ENCODE measurements at places on chromosomes 3 and 15. TPM values are rescaled to one million over a fixed set of nuclear protein-coding genes. Genes with fewer than 3 reads are reported as not detected.

Gene SLC9C1
- 0.24 TPM for total RNA-seq

Gene RASGRP1
- total RNA-seq = 2.1 TPM

Gene SOX14
- 0.21 TPM for total RNA-seq

Gene PRICKLE2
- total RNA-seq = 8.9 TPM

Gene MGLL
- 0.75 TPM for total RNA-seq

Gene KCNAB1
- total RNA-seq = 2.4 TPM

GRCh38 chr15:40372981-40373380, 9.5 kb upstream of the KNSTRN start:
- DNase-seq = no peak

GRCh38 chr3:132354916-132355702, 37.9 kb downstream of the ACP3 start:
- no peak for DNase-seq

DNA sequence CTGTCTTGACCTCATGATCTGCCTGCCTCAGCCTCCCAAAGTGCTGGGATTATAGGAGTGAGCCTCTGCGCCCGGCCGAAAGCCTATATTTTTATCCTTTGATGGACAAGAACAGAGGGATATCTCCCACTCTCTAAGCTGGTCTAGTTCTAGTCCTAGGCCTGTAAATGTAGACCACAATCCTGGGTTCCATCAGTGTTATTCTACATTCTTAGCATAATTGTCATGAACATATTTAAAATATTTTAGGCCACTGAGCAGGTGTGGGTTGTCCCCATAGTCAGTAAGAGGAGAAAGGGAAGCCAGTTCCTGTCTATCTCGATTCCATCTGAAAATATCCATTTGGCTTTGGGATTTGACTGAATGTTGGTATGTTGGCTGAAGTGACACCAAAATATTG, 118.1 kb downstream of the EBLN2 start:
- DNase-seq = no peak

GRCh38 chr3:55367384-55367783, 119.7 kb downstream of the WNT5A start:
- no peak for DNase-seq

- DNase-seq = no peak
Observed at GRCh38 chr3:25962255-25962654, 172.4 kb downstream of the OXSM start.

- DNase-seq = no peak
Observed at GRCh38 chr3:163916596-163917560, 1161.4 kb downstream of the SI start.

GRCh38 chr15:68487087-68487843, 55.3 kb upstream of the ITGA11 start:
- no peak for DNase-seq

DNA sequence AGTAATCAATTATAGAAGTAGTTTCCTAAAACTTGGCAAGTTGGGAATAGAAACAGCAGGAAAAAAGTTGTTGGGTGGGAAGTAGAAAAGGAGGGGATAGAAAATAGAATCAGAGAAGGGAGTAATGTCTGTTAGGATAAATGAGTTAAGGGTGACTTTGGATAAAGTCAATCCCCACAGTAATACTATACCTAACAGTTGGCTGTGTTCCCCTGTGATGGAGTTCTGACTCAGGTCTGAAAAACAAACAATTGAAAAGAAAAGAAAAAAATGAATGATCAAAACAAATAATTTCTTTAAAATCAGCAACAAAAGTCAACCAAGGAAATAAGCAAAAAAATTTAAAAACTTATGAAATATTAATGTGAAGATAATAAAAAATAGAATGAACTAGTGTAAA, 50.3 kb downstream of the EMC4 start:
- DNase-seq = no peak

- DNase-seq = no peak
Observed at GRCh38 chr15:49315391-49315823, 107.6 kb upstream of the FGF7 start.

GRCh38 chr3:108190346-108190745, 31.9 kb downstream of the IFT57 start:
- DNase-seq = no peak

DNA sequence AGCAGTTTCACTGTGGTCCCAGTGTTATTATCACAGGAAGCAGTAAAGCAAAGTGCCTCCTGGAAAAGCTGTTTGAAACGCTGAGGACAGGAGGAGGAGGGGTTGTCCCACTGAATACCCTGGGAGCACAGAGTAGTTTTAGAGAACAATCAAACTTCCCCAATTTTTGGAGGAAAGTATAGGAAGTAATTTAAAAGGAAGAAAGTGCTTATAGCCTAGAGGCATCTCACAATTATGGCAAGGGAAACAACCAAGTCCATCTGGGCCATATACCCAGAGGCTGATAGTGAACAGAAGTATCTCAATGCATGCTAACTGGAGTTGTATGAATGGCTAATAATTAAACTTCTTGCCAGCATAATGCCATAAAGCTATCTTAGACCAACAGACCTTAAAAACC, 137.2 kb upstream of the EPHA6 start:
- DNase-seq = no peak
